Amniotic stem cell (primary cell): ENCODE measurements at places on chromosomes 3 and 15.

DNA sequence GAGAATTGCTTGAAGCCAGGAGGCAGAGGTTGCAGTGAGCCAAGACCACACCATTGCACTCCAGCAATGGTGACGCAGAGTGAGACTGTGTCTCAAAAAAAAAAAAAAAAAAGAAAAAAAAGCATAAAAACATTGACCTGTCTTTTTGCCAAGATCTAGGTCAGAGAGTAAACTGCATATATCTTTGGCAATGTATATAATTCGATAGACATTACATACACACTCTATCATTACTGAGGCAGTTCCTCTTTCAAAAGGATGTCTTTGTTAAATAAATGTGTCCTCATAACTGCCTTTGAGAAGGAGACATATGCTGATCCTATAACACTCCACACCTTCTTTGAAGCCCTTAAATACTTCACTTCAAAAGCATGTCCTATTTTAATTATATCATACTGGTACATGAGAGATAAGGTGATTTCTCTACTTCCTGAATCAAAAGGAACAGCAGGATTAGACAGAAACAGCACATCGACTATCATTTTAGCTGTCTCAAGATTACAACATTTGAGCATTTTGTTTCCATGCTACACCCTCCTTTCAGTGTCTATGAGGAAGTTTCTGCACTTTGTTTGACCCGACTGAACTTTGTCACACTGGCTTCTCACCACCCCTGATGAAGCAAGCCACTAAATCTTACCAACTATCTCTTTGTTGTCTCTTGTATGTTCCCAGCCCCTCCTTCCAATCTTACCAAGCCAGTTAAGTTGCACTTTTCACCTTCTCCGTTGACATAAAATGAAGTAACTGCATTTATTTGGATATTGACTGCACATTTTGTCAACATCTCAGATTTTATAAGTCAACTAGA, 335.8 kb downstream of the MECOM start:
- DNase-seq, result no peak

- no peak for DNase-seq
Measured at GRCh38 chr3:184230603-184231528, 1.5 kb downstream of the VWA5B2 start.

GRCh38 chr15:52822475-52822874, 32.3 kb upstream of the ONECUT1 start:
- DNase-seq, result no peak

DNA sequence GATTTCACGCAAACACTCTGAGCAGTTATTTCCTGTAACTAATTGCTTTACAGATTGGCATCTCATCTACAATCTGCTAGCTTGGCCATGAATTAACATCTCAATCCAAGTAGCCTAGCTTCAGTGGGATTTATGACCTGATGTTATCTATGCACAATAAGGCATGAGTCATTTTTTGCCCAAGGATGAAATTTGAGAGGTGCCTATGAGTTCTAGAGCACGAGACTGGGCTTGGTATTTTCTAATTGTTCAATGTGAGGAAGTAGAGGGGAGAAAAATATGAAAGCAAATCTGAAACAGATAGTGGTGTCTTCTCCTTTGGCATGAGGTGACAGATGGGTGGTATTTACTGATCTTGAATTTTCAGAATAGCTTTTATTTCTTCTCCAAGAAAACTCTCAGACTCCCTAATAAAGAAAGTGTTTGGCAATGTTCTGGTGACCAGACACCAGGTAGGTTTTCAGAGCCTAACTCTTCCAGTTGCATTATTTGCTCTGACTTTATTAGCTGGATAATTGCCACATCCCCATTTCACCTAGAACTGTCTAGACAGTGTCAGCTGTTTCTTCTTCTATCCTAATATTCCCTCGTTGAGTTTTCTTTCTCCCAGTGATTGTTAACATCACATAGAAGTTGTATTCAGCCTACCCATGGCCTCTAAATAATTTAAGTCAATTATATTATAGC, 301.0 kb upstream of the UMPS start:
- no peak for DNase-seq

- DNase-seq, result no peak
Measured at GRCh38 chr3:167859610-167860009, 124.1 kb downstream of the SERPINI1 start.

GRCh38 chr3:114809668-114810413, 337.2 kb downstream of the ZBTB20 start:
- DNase-seq, result no peak

DNA sequence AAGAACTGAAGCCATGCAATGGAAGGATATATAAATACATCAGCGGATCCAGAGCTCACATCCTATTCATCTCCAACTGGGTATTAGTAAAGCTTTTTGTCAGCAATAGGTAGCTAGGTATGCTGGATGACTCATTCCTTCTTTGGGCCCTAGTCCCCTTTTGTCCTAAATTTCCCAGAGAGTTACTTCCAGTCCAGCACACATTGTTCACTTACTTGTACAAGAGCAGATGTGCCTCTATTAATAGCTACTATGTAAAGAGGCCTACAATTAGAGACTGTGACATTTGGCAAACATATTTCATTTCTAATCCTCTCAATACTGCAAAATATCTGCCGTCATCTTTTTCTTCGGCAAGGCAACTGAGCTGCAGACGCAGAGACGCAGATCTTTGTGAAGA, 1.7 kb upstream of the SLC4A7 start:
- no peak for DNase-seq

DNA sequence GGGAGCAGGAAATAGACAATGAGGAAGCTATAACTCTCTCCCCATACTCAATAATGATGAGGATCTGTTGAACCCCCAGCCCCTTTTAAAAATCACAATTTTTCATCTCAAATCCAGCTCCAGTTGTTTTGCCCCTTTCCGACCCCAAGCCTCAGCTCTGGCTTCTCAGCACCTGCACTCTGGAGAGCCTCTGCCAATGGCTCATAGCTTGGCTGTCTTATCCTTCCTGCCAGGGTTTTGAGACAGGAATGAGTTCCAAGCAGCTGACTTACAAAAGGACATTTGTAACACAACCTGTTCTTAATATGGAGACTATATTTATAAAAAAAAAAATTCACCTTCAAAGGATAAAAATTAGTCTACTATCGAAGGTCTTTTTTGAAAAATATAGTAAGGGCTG, 105.9 kb upstream of the NEDD4 start:
- no peak for DNase-seq

DNA sequence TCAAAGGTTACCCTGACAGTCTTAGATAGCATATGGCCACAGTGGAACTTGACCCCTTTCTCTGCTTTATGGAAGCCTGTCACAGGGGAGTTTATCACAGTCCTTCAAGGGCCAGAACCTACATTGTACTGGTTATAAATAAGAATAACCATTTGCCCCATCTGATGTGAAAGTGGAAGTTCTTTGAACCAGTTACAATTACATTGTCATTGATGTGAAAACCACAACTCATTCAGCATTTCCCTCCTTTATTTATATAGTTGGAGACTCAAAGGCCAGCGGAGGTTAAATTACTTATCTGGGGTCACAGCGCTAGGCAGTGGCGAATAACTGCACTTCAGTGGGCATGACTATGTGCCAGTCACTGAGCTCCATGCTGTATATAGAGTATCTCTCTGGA, 60.5 kb upstream of the TBC1D5 start:
- DNase-seq, result no peak
